B cell (primary cell): ENCODE measurements at places on chromosomes 3 and 15.

- H3K27ac ChIP-seq, result no peak overlapping the region
- peaks cover 2% of the 10 kb centered on the region for H3K27me3 ChIP-seq
- no peaks in the 10 kb centered on the region for H3K36me3 ChIP-seq
- no peaks in the 10 kb centered on the region for H3K4me1 ChIP-seq
- H3K4me3 ChIP-seq, result no peak overlapping the region
These were observed 187.1 kb upstream of the PROK2 start for GRCh38 chr3:71972031-71972430.

DNA sequence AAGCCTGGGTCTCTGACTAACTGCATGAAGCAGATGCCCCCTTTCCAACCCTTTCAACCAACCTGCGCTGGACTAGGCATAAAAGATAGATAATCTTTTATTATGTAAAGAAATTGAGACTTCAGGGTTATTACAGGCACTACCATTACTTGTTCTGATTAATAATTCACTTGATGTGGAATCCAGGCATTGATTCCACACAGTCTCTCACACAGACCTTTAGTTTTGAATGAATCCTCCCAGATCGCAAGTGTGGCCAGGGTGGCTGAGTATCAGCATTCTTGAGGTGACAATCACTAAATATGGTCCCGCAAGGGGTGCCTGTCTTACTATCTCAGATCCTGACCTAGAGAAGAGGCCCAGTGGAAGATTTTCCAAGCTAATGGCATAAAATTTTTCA is 368.9 kb upstream of the ONECUT1 start:
- no peak overlapping the region for H3K4me3 ChIP-seq
- DNase-seq, result no peak
- H3K4me1 ChIP-seq, result no peaks in the 10 kb centered on the region
- H3K27ac ChIP-seq, result no peak overlapping the region
- no peaks in the 10 kb centered on the region for H3K36me3 ChIP-seq

DNA sequence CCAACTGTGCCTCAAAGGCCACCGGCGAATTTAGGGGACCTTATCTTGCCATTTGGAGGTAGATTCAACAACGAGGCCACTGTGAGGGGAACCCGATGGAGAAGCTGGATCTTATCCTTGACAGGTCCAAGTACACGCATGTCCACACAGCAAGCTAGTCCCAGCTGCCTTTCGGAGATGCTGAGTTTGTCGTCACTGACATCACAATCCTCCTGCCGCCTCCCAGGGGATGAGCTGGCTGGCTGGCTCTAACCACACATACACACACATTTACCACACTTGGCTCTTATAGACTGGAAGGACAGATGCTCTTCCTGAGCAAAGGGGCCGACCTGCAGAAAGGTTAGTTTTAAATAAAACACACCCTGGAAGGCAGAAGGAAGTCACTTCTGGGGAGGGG is 176.3 kb downstream of the STT3B start:
- no peak overlapping the region for H3K4me3 ChIP-seq
- H3K36me3 ChIP-seq, result peaks cover 9% of the 10 kb centered on the region
- H3K4me1 ChIP-seq, result peaks cover 30% of the 10 kb centered on the region
- no peak overlapping the region for H3K27ac ChIP-seq

DNA sequence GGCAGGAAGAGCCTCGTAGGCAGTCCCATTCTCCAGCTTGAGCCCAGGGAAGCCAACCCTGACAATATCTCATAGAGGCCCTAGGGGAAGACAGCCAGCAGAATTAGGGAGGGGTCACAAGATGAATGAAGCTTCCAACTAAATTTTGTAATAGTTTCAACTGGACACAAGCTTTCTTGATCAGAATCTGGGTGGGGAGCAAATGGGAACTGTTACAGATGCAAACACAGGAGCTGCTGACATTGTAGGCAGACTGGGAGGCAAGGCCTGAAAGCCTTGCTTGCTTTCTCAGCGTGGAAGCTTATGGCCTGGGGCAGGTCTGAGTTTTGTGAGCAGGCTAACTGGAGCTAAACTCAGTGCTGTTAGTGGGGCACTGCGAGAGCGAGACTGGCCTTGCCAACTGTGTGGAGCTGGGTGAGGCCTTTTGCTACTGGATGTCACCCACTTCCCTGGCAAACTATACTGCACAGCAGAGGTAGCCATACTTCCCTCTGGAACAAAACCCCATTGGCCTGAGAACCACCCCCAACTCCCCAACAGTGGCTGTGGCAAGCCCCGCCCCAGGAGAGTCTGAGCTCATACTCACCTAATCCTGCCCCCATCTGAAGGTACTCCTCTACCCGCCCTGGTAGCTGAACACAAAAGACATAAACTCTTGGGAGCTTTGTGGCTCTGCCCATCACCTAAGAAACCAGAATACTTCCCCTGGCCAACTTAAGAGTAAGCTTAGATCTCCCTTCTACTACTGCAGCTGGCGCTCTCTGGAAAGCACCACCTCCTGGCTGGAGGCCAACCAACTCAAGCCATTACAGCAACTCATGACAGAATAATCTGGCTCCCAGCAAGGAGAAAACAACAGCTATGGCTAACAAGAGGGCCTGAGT is 42.9 kb downstream of the CFAP20DC start:
- no peaks in the 10 kb centered on the region for H3K27me3 ChIP-seq
- DNase-seq, result no peak
- H3K4me1 ChIP-seq, result no peaks in the 10 kb centered on the region
